ENCODE measurements at places on chromosomes 7 and 10. TPM values are rescaled to one million over a fixed set of nuclear protein-coding genes. Genes with fewer than 3 reads are reported as not detected.

Gene ZNF485
- total RNA-seq: 10.6 TPM

DNA sequence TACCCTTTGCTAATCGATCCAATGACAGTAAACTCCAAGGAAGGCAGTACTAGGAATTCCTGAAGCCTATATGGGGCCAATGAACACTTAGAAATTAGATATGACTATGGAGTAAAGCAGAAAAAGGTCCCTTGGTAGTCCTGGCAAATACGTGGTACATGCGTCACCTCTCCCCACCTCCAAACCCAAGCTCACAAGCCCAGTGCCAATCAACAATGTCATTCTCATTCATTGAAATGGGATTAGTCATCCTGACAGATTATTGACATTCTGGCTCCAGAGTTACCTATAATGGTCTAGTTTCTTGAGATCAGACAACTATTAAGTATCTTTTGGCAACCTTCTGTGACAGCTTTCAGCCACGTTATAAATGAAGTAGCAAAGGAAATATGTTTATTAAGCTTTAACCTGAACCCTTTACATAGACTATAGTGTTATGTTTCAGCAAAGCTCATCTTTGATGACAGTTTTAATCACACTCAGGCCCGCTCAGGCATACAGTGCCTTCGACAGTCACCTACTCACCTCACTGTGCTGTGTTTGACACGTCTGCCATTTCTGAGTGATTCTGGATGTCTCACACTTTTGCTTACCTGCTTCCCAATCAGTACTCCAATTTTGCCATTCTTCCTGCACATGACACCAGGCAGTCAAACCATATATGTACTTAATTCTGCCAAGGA is 69.6 kb upstream of the ADO start:
- H3K27ac ChIP-seq: no peak overlapping the region
- H3K4me3 ChIP-seq: no peak overlapping the region
- no peaks in the 10 kb centered on the region for H3K36me3 ChIP-seq

Gene TAS2R16
- total RNA-seq: not detected

Gene LIPK
- not detected for total RNA-seq

DNA sequence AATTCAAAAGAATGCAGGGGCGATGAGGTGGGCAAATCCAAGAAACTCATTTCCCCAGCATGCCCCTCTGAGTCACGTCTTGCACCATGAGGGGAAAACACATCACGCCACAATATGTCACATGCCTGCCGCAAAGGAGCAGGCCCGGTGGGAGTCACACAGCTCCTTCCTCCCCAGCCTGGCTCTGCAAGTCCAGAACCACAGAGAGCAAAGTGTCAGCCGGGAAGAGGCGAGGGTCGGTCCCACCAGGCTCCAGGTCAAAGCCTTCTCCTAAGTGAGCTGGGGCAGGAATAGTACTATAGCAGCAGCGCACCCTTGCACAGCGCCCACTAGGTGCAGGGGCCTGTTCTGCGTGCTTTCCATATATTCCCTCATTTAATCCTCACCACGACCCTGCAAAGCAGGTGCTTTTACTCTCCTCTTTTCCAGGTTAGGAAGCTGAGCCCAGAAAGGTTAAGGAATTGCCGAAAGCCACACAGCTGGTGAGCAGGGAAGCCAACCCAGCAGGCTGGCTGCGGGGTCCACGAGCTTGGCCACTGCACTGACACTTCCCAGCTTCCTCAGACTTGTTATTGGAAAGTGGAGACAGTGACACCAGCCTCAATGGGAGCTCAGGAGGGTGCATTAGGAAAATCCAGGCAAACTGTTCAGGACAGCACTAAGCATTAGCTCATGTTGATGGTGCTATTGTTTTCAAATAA is 94.0 kb upstream of the ZMIZ1 start:
- peak overlapping the region; percentile 59 for H3K4me3 ChIP-seq
- peaks cover 8% of the 10 kb centered on the region for H3K4me1 ChIP-seq
- H3K27ac ChIP-seq: no peak overlapping the region

GRCh38 chr7:5699467-5700384 is 81.7 kb downstream of the RNF216 start:
- H3K4me3 ChIP-seq: peak overlapping the region; percentile 13
- peak; percentile 81 for DNase-seq
- H3K27ac ChIP-seq: peak overlapping the region; percentile 62
- no peaks in the 10 kb centered on the region for H3K36me3 ChIP-seq

DNA sequence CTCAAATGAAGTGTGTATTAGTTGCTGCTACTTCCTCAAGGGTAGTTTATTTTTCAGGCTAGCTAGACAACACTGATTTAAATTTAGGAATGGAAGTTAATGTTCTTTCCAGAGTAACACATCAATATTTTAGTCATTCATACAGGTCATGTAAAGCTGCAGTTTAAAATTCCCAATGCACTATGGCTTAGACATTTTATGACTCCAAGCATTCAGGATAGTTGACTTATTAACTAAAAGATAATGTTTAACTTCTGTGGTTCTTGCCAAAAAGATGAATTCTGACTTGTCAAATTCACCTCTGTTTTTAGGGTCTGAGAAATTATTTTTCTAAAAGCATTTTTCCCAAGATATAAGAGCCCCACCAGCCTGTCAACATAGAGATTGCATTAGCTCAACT is 131.9 kb downstream of the TFPI2 start:
- DNase-seq: no peak
- H3K27me3 ChIP-seq: no peaks in the 10 kb centered on the region
- H3K4me1 ChIP-seq: no peaks in the 10 kb centered on the region
- H3K36me3 ChIP-seq: no peaks in the 10 kb centered on the region
- H3K4me3 ChIP-seq: no peak overlapping the region

Gene DIP2C
- total RNA-seq: 7.4 TPM

Gene UBE2D1
- 11.3 TPM for total RNA-seq

Gene KAT6B
- 63.6 TPM for total RNA-seq

- DNase-seq: no peak
- no peak overlapping the region for H3K4me3 ChIP-seq
- H3K4me1 ChIP-seq: no peaks in the 10 kb centered on the region
- H3K36me3 ChIP-seq: no peaks in the 10 kb centered on the region
- no peak overlapping the region for H3K27ac ChIP-seq
- H3K27me3 ChIP-seq: no peaks in the 10 kb centered on the region
These were observed 83.8 kb downstream of the COL13A1 start for GRCh38 chr10:69885379-69886013.

GRCh38 chr10:129769381-129770116 is 194.5 kb downstream of the EBF3 start:
- no peak overlapping the region for H3K4me3 ChIP-seq
- no peak for DNase-seq
- H3K36me3 ChIP-seq: peaks cover 4% of the 10 kb centered on the region
- H3K27ac ChIP-seq: no peak overlapping the region
- H3K27me3 ChIP-seq: no peaks in the 10 kb centered on the region
- no peaks in the 10 kb centered on the region for H3K4me1 ChIP-seq

DNA sequence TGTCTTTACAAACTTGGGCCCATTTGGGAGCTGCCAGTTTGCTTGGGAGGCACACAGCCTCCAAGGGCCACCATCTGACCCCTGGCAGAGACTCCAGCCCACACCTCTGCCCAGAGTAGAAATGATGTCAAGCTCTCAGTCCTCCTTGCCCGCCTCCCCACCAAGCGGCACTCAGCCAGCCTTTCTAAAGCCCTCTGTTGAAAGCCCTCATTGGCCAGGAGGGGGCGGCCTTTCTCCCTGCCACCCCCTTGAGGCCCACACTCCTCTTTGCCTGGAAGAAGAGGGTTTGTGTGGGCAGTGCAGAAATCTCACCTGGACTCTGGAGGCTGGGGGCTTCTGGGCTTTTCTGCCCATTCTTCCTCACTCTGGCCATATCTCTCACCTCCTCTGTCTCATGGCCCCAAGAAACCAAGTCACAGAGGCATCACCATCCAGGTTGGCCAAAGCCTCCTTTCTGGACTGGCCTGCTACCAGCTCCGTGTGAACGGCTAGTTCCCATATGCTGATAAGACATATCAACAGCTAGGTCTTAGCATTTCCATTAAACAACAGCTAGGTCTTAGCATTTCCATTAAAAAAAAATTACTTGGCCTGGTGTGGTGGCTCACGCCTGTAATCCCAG is 36.1 kb downstream of the UBTD1 start:
- no peak overlapping the region for H3K4me3 ChIP-seq
- no peak overlapping the region for H3K27ac ChIP-seq
- no peaks in the 10 kb centered on the region for H3K36me3 ChIP-seq
- H3K4me1 ChIP-seq: no peaks in the 10 kb centered on the region
- DNase-seq: no peak

DNA sequence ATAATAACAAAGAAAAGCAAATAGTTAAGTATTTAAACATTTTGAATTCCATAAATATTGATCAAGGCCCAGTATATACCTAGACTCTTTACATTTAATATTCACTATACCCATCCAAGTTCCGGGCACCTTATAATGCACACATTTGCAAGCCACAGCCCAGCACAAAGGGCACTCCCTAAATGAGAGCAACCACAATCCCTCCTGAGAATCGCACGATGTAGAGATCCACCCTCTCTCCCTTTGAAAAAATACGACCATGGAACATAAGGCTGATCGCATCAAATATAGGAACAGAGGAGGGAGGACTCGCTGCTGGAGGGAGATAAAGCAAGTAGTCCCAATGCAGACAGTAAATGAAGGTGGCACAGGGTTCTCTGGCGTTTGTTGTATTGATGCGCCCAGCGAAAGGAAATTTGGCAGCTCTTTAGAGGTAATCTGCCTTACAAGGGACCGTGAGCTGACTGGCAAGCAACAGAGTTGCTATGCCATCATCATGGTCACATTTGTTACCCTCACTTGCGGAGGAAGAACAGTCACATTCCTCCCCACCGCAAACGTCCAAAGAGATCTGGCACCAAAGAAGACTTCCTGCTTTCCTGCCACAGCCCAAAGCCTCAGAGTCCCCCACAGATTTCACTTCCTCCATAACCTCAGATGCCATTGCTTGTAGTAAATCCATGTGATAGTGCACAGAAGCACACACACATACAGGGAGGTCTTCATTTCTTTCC is 16.1 kb upstream of the TAS2R40 start:
- no peaks in the 10 kb centered on the region for H3K27me3 ChIP-seq
- H3K4me1 ChIP-seq: peaks cover 10% of the 10 kb centered on the region
- no peaks in the 10 kb centered on the region for H3K36me3 ChIP-seq

DNA sequence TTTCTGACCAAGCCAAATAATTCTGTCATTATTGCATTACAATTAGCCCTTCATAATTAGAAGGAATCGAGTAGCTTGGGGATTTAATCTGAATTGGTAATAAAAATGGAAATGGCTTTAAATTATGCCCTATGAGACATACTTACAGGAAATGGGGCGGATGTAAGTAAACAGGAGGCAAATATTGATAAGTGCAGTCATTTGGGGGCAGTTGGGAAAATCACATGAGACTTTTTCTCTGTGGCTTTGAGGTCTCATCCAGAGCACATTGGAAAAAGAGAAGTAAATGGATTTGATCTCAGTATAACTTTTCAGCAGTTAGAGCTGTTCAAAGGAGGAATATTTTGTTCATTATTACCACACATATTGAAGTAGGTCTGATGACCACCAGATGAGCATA is 307.8 kb upstream of the POM121L12 start:
- no peak overlapping the region for H3K4me3 ChIP-seq
- DNase-seq: no peak
- no peaks in the 10 kb centered on the region for H3K27me3 ChIP-seq
- no peak overlapping the region for H3K27ac ChIP-seq
- H3K4me1 ChIP-seq: no peaks in the 10 kb centered on the region

- H3K27me3 ChIP-seq: no peaks in the 10 kb centered on the region
- no peaks in the 10 kb centered on the region for H3K36me3 ChIP-seq
- H3K27ac ChIP-seq: no peak overlapping the region
- no peaks in the 10 kb centered on the region for H3K4me1 ChIP-seq
- H3K4me3 ChIP-seq: no peak overlapping the region
These were observed 393.6 kb upstream of the CELF2 start for GRCh38 chr10:10623958-10624566.

GRCh38 chr10:76869931-76870330 is 767.7 kb downstream of the KCNMA1 start:
- H3K27me3 ChIP-seq: no peaks in the 10 kb centered on the region
- H3K4me1 ChIP-seq: no peaks in the 10 kb centered on the region
- H3K4me3 ChIP-seq: no peak overlapping the region
- no peak for DNase-seq
- H3K27ac ChIP-seq: no peak overlapping the region

- H3K27me3 ChIP-seq: no peaks in the 10 kb centered on the region
- H3K4me1 ChIP-seq: no peaks in the 10 kb centered on the region
- H3K4me3 ChIP-seq: no peak overlapping the region
- H3K27ac ChIP-seq: no peak overlapping the region
These were observed 15.6 kb upstream of the SLC25A13 start for GRCh38 chr7:96337519-96337918.

DNA sequence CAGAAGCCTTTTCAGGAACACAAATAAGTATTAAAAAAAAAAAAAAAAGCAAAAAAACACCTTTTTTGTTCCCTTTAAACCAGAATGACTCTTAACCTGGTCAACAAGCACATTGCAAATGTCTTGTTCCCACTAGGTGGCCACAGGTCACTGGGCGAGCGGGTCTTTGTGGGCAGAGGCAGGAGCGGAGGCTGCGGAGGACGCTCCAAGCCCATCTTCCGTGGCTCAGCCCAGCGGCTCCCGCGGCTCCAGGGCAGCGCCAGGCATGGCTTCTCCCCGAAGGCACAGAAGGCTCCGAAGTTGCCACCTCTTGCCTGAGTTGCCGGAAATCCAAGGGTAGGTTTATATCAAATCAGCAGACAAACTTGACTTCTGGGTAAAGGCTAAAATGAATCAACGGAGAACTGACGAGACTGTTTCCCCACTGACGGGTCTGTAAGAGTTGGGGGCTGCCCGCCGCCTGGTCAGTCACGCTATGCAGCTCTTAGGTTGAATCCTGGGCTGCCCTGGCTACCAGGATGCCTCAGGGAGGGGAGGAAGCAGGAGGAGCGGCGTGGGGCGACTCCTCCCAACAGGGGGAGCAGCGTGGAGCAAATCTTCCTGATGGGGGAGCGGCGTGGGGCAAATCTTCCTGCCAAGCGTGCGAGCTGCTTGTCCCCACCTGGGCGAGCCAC is 144.5 kb downstream of the PTPRN2 start:
- no peaks in the 10 kb centered on the region for H3K4me1 ChIP-seq
- no peaks in the 10 kb centered on the region for H3K36me3 ChIP-seq
- H3K4me3 ChIP-seq: no peak overlapping the region

Gene LRIT1
- total RNA-seq: not detected

- no peak overlapping the region for H3K4me3 ChIP-seq
- H3K27me3 ChIP-seq: no peaks in the 10 kb centered on the region
- no peak overlapping the region for H3K27ac ChIP-seq
- no peaks in the 10 kb centered on the region for H3K36me3 ChIP-seq
These were observed 662.5 kb downstream of the TYW1 start for GRCh38 chr7:67659091-67659490.

Gene ATP5MK
- total RNA-seq: 123 TPM

DNA sequence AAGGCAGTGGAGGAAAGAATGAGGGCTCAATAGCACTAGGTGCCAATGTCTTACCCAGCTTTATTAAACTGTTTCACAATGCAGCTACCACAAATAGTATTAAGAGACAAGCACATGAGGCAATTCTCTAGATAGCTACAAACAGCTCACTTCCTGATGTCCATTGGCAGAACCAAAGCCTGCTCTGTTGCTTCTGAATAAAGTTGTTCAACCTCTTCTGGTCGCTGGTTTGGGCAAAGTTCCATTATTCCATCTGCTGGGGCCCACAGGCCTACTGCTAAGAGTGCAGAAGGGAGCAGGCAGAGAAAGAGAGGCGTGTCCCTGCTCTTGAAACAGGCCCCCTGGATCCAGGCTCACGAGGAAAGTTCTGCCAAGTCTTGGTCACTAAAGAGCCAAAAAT is 173.9 kb downstream of the ZNF438 start:
- no peak overlapping the region for H3K4me3 ChIP-seq
- no peaks in the 10 kb centered on the region for H3K36me3 ChIP-seq
- H3K4me1 ChIP-seq: no peaks in the 10 kb centered on the region
- H3K27ac ChIP-seq: no peak overlapping the region
- H3K27me3 ChIP-seq: no peaks in the 10 kb centered on the region
- DNase-seq: no peak

Data from naive thymus-derived CD4-positive, alpha-beta T cell (primary cell).